T-helper 22 cell (primary cell): ENCODE measurements at places on chromosomes 7 and 10.

GRCh38 chr10:45155784-45156183 lies 155.1 kb downstream of the ZNF22 start:
- DNase-seq, result no peak

GRCh38 chr7:157475601-157476000 lies 138.8 kb downstream of the DNAJB6 start:
- no peak for DNase-seq

GRCh38 chr10:75954486-75954885 lies 523.1 kb downstream of the LRMDA start:
- no peak for DNase-seq

DNA sequence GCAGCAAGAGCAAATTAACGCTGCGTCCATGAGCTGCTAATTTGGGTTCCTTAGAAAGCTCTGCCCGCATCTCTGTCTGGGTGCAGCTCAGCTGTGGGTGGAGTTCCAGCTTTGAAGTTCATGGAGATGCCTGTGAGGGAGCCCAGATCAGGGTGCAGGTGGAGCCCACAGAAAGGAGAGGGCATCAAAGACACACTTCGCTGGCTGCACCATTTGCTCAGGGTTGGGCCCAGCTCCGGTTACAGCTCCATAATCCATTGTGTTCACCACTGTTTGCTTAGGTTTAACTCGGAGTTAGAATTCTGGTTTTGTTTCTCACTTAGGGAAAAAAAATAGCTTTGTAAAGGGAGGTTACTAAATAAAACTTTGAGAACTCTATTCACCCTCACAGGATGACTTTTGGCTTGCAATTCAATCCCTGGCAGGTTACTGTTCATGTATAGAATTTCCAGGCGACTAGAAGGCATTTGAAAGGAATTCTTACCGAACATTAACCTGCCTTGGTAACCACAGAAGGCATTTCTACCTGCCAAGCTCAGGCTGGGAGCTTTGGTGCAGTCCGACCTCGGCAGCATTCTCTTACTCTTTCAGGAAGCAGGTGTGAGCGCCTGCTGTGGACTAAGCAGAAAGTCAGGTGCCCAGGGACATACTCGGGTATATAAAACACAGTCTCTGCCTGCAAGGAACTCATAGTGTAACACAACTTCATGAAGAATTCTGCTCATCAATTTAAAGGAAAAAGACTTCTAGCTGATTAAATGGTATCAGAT lies 179.5 kb upstream of the RNF32 start:
- no peak for DNase-seq

DNA sequence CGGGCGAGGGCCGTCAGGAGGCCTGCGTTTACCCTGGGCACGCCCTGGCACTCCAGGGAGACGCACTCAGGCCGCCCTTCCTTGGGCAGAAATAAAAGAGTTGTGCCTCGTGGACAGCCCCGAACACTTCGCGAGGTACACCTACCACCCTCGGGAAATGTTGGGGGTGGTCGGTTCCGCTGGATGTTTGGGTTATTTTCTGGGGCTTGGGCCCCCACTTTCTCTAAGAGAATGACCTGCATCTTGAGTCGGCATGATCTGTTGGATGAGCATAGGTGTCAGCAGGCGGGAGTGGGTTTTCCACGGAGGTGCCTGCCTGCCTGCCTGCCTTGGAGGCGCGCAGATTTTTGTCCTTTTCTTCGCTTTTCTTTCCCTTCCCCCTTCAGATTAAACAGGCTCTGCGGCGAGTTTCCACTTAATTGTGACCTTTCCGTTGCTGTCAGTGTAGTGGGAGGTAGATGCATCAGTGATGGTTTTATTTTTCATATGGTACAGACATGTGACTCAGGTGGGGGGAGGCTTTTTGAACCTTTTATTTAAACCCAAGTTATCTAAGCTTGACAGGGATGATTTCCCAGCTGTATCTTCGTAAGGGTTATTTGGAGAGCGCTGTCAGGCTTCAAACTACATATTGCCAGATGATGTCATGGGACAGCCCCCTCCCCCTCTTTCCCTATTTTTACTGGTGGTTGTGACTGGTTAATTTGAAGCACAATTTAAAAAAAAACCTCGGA lies 661 bp downstream of the HECTD2 start:
- no peak for DNase-seq

- no peak for DNase-seq
Observed at GRCh38 chr7:133633055-133633454, 380.2 kb downstream of the EXOC4 start.

GRCh38 chr10:5550621-5551530 lies 26.1 kb downstream of the CALML3 start:
- DNase-seq, result no peak

DNA sequence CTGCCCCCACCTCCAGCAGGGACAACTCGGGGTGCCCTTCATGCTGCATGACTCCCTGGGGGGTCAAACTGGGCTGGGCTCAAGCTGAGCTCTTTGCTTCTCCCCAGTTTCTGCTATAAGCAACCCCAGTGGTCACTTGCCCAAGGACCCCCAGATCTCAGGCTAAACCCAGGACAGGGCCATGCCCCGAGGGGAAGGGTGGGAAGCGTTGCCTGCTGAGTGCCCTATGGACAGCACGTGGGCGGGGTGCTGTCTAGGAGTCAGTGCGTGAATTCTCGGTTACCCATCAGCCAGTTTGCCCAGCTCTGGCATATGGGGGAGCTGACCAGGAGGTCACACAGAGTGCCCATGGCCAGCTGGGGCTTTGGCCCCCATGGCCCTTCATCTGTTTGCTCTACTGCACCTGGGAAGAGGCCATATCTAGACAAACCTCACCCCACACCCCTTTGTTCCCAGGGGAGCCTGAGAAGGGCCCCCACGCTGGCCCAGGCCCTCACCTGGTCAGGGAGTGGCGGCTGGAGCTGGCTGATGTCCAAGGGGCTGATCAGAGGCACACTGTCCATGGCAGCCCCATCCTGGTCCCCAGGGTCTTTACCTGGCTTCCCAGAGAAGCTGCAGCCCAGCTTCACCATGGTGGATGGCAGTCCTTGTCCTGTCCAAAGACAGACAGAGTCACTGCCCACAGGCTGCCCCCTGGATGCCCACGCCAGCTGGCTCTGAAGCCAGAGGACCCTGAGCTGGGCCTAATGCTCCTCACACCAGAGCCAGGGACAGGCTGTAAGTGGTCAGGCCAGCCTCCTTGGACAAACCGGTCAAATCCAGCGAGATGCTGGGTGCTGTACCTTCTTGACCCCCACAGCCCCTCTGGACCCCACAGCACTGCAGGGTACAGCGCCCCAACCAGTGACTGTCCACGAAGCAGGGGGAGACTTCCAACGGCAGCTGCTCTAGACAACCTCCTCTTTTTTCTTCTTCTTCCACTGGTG lies 8.0 kb downstream of the CALY start:
- DNase-seq, result no peak

DNA sequence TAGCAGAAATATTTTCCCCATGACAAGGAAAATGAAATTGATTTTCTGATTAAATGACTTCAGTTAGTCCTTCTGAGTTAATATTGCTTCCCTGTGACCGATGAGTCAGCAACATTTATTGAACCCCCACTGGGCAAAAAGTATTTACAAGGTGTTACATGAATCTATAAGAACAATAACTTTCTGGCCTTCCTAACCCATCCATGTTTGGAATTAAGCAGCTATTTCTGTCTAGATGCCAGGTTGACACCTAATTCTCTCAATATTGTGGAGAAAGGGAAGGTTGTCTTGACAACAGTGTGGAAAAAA lies 112.9 kb upstream of the JAZF1 start:
- DNase-seq, result no peak

DNA sequence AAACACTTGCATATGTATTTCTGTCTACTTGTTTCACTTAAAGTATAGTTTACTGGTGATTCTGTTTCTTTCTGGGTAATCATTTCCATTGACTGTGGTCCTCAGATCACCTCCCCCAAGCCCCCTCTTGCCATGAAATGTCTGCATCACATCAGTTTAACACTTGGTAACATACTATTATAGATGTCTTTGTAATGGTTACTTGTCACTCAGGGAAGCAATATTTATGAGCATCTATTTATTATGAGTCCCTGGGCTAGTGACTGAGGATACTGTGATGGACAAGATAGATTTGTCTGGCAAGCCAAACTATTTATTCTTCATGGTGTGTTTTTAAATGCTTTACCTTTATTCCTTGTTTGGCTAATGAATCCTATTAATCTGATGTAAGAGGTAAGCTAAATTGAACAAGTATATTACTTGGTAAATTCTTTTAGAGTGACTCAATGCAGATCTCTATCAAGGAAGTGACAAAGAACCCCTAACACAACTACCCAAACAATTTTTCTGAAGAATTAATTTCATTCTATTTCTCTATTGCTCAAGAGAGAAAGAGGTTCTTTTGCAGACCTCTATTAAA lies 270.9 kb downstream of the RELN start:
- no peak for DNase-seq

- no peak for DNase-seq
Observed at GRCh38 chr7:17147409-17147808, 151.0 kb upstream of the AHR start.

DNA sequence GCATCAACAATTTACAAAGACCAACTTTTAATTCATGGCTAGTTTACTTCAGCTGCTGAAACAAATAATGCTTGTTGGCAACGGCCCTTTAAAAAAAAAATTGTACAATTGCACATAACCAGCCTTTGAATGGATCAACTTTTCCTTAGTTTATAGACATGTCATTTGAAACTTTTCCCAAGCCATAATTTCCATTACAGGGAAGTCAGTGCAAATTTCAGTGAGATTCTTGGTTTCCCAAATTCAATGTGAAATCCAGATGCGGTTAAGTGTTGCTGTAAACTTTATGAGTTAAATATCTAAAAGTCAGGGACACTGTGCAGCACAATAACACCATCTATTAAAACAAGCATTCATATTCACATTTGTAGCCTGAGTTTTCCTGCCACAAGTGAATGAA lies 182.2 kb downstream of the JAZF1 start:
- no peak for DNase-seq

DNA sequence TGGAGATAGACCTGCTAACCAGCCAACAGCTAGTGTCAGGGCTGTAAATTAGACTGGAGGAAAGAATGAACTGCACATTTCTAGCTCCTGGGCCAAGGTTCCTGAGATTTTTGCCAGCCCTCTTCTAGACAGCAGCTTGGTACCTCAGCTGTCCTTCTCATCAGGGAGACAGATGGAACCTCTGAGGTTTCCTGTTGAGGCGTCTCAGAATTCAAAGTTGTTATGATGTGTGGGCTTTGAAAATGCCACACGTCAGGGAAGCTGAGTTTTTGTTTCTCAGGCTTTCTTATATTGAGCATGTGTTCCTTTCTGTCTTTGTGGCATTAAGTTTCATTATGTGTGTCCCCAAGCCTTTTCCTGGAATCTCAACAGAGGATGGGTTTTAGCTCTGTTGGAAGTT lies 736.6 kb downstream of the AUTS2 start:
- DNase-seq, result no peak

GRCh38 chr7:107999779-108000560 lies 3.0 kb downstream of the LAMB1 start:
- no peak for DNase-seq

GRCh38 chr7:74718336-74718735 lies 55.5 kb upstream of the NCF1 start:
- no peak for DNase-seq

- DNase-seq, result no peak
Observed at GRCh38 chr10:87942884-87943527, 79.6 kb downstream of the PTEN start.

DNA sequence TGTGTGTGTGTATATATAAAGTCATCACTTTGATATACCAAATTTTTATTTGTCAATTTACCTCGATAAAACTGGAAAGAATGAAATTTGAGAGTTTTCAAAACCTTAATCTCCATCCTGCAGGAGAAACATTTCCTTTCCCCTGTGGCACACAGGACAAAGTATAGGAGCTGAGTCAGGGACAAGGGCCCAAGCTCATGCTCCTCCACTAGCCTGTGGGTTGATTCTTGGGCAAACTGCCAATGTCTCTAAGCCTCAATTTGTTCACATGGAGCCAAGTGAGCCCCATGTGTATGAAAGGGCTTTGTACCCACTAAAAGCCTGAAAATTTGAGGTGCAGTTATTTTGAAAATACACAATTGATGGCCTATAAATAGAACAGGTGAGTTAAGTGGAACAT lies 60.3 kb upstream of the IL6 start:
- no peak for DNase-seq

DNA sequence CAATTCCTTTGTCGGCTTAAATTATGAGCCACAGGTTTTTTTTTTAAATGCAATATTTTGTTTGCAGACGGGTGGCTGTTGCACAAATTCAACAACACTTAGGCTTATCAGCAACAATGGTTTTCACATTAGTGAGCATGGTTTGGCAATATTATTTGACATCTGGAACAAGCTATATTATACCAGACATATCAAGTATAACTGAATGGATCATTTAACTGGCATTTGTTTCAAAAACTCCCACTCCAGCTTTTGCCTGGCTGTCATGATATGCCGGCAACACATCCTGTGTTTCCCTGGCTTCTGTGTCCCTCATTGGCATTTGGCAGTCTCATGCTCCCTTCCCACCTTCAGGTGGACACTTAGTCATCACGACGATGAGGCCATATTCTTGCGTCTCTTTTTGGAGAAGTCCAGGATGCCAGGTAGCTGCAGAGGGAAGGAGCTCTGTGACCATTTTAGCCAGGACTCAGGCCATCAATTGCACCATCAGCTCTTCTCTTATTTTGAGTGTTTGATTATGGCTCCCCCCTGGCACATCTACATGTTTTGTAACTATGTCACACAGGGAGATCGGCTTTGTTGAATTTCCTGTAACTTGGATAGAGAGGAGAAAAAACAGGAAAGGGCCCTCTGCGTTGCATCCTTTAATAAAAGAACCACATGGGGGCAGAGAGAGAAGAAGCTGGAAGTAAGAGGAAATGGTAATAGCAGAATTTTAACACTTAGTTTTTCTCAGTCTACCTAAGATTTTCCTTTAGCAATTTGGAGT lies 413.9 kb downstream of the LRMDA start:
- no peak for DNase-seq

DNA sequence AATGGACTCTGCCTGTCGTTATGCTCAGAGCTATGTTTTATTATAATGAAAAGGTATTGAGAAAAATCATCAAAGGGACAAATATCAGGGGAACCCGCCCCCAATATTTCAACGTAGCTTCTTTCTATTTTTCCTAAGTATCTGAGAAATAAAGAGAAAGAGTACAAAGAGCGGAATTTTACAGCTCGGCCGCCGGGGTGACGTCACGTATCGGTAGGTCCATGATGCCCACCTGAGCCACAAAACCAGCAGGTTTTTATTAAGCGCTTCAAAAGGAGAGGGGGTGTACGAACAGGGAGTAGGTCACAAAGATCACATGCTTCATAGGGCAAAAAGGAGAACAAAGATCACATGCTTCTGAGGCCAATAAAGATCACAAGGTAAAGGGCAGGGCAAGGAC lies 281.6 kb upstream of the POM121L12 start:
- DNase-seq, result no peak

GRCh38 chr7:75611557-75612178 lies 119.5 kb downstream of the SPDYE5 start:
- no peak for DNase-seq

DNA sequence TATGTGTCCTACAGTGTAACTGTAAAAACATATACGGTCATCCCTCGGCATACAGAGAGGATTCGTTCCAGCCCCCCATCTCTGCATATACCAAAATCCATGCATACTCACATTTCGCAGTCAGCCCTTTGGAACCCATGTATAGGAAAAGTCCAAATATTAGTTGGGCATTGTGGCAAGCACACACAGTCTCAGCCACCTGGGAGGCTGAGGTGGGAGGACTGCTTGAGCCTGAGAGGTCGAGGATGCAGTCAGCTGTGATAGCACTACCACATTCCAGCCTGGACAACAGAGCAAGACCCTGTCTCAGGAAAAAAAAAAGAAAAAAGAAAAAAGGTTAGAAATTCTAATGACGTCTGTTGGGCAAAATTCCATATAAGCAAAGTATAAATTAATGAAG lies 29.1 kb downstream of the MDH2 start:
- no peak for DNase-seq

- DNase-seq, result no peak
Observed at GRCh38 chr7:102119213-102119651, 167.4 kb upstream of the SH2B2 start.
